ENCODE measurements at places on chromosomes 7 and 10. TPM values are rescaled to one million over a fixed set of nuclear protein-coding genes. Genes with fewer than 3 reads are reported as not detected.

APBB1IP gene
- 8.4 TPM for total RNA-seq

GRCh38 chr10:12340371-12340770, 9.0 kb upstream of the CAMK1D start:
- DNase-seq, result no peak

NCF1 gene
- 8.3 TPM for total RNA-seq

DNA sequence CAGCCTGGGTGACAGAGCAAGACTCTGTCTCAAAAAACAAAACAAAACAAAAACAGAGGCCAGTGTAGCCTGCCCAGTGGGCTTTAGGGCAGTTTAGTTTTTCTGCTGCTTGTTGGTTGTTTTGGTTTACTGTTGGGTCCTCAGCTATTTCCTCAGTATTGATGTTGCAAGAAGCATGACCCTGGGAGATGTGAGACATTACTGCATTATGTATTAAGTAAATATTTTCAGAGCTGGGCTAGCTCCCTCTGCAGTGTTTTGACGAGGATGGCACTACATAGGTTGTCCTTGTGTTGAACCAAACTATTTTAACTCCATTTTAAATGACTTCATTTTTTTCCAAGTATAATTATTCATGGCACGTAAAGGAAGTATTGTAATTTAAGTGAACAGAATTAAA, 4.8 kb downstream of the AKAP9 start:
- no peak for DNase-seq

DNA sequence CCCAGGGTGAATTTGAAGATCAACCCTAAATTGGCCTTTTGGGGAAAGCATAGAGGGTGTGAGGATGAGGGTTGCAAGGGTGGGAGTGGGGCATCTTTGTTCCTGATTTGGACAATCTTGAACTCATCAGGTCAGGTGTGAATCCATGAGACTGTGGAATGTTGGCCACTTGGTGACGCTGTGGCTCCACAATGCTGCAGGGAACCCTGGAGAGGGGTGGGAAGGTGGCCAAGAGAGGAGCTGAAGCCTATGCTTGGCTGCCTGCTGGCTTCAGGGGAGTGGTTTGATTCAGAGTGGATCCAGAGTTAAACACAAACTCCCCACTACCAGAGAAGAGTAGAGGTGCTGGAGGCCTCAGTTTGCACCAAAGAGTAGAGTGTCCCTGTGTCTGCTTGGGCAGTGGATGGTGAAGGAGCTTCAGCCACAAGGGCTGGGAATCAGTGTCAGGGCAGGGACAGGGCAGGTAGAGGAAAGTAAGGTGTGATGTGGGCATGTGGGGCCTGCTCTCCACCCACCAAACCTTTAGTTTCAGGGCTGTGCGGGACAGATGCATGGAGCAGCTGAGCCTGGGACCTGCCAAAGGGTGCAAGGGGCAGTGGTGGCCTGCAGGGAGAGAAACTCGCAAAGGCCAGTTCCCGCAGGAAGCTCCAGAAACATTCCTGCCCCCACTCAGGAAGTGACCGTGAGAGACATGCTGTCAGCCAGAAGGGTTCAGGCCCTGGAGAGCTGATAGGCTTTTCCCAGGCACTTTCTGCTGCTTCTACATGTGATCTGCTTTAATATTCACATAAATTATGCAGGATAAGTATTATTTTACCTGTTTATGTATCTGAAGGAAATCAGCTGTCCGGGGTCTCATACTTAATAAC, 81.0 kb upstream of the PRSS58 start:
- no peak for DNase-seq

DNA sequence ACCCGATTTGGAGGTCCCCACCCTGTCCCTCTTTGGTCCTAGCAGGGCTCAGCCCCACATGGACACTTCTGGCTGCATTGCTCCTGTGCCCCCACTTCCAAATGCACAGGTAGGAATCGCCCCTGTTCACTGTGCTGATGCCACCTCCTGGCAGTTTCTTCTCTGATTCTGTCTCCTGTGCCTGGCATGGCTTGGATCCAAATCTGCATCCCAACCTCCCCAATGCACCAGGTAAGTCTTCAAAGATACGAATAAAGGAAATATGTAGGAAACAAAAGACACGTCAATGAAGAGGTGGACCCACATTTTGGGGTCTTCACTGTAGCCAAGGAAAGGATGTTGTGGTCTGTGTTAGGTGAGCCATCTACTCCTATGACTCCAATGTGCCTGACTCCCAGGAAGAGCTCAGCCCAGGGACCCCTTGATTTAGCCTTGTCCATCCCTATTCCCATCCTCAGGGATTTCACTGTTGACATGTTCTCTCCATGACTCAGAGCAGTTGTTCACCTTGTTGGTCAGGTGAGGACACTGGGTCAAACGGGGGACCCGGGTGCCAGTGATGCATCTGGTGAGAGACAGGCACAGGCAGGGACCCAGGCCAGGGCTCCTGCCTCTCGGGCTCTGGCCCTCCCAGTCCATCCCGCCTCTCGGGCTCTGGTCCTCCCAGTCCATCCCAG, 341.8 kb downstream of the CXCL12 start:
- DNase-seq, result no peak

- no peak for DNase-seq
These were observed 67.0 kb downstream of the MDFIC start for GRCh38 chr7:114988755-114989375.

TBXAS1 gene
- 9.4 TPM for total RNA-seq

DNA sequence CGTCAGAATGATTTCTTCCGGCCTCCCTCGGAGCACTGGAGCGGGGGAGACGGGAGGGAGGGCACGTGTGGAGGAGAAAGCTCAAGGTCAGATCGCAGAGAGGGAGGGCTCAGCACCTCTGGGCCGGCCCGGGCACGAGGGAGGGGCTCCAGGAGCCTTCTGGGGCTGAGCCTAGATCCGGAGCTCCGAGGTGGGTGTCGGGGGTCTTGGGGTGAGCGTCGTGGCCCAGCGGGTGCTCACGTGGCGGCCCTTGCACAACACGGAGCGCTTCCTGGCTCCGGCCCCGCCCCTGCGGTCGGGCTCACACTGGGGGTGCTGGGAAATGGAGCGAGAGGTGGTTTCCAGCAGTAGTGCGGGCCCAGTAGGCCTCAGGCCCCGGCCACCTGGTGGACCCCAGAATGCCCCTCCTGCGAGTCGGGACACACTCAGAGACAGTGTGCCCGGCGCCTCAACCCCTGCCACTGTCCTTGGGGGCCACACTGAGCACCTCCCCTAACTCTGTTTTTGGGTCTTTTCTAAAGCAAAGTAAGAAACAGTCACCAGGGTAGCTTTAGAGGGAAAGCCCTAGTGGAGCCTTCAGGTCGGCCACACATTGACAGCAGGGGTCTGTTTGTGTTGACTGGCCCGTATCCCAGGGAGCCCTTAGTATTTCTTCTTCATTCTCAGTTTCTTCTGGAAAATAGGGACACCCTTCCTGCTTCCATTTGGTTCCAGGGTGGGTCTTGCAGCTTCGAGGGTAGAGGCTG, 798 bp downstream of the PPIF start:
- DNase-seq, result peak; percentile 91

GFRA1 gene
- total RNA-seq, result 4.1 TPM

- DNase-seq, result peak; percentile 62
These were observed 1.1 kb downstream of the HOXA2 start for GRCh38 chr7:27101171-27101956.

HYAL4 gene
- total RNA-seq, result not detected

DNA sequence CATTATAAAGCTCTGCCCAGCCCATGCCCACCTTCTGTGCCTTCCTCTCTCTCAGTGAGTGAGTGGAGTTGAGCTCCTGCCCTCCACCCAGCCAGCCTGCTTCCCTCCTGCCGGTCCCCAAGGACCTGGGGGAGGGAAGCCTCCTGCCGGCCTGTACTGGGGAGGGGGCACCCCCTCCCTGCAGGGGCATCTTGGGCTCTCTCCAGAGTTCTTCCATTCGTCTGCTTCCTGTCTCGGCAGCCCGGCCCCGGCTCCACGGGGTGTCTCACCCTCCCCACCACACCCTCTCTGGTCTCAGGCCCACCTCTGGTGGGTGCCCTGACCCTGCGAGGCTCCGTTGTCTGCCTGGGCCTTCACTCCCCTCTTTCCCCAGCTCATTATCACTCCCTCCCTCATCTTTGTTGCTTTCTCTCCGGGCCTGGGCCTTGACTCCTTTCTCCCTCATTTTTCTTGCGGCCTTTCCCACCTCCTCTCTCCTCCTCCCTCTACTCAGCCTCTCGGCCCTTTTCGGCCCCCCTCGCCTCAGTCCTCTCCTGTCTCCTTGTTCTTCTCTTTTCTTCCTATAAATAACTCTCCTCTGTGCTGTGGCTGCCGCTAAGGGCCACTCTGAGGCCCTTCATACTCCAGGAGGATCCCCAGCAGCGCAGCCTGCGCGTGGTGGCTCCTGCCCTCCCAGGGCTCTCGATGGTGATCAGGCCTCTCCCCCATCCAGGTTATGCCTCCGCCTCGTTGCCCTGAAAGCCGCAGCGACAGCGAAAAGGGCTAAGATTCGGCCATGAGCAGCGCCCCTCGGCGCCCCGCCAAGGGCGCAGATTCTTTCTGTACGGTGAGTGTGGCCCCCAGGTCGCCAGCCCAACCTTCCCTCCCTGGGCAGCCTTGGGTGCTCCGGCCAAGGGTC, 2.1 kb downstream of the SLC4A2 start:
- DNase-seq, result no peak

- no peak for DNase-seq
These were observed 2.7 kb downstream of the TMEM176A start for GRCh38 chr7:150803161-150803860.

OPALIN gene
- not detected for total RNA-seq

GRCh38 chr10:69899727-69900595, 98.3 kb downstream of the COL13A1 start:
- no peak for DNase-seq

SNCG gene
- total RNA-seq, result 8.3 TPM

ASB4 gene
- 0.13 TPM for total RNA-seq

DNA sequence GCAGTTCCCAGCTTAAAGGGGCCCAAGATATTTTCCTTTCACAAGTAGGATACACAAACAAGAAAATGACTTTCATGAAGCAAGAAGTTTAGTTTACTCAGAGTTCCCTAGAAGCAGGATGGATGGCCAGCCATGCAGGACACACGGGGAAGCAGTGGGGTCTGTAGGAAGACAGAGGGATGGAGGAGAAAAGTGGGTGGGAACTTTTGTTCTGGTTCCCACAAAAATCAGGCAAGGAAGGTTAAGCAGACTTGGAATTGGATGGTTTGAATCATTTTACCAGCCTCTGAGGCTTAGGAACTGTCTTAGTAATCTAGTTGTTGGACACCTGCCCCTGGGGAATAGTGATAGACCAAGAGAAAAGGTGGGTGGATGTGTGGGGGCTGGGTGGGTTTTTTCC, 263.3 kb upstream of the VSTM2A start:
- DNase-seq, result no peak

- DNase-seq, result no peak
These were observed 117.0 kb downstream of the OAT start for GRCh38 chr10:124301736-124302135.

- DNase-seq, result peak; percentile 86
These were observed 53.8 kb downstream of the WDR37 start for GRCh38 chr10:1109795-1110673.

- DNase-seq, result no peak
These were observed 231.0 kb downstream of the CSTF2T start for GRCh38 chr10:51468424-51468823.

OR2A7 gene
- 46.2 TPM for total RNA-seq
